Activated effector memory CD4-positive, alpha-beta T cell treated with anti-CD3 and anti-CD28 coated beads, Interleukin-2, amount 50 U/mL, for 16 hours (primary cell): ENCODE measurements at places on chromosomes 2 and 18.

DNA sequence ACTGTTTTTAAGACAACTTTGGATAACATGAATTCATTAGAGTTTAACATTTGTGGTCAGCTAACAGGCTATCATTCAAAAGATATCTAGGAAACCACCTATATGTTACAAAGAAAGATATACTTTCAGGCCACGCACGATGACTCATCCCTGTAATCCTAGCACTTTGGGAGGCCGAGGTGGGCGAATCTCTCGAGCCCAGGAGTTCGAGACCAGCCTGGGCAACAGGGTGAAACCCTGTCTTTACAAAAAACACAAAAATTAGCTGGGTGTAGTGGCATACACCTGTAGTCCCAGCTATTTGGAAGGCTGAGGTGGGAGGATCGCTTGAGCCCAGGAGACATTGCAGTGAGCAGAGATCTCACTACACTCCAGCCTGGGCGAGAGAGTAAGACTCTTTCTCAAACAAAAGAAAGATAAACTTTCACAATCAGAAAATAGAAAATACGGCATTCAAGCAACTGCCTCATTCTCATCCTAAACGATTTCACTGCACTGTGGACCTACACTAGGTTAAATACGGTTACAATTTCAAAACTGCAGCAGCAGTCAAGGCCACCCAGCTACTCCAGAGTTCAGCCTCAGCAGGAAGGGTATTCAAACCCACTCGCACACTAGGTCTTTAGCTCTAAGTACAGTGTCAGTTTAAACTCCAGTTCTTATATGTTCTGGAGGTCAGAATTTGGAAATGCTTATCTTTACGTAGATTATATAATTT lies 250.0 kb upstream of the SLC39A10 start:
- no peak for DNase-seq

- DNase-seq: peak; percentile 53
Measured at GRCh38 chr2:109218087-109218791, 89.2 kb downstream of the SH3RF3 start.

DNA sequence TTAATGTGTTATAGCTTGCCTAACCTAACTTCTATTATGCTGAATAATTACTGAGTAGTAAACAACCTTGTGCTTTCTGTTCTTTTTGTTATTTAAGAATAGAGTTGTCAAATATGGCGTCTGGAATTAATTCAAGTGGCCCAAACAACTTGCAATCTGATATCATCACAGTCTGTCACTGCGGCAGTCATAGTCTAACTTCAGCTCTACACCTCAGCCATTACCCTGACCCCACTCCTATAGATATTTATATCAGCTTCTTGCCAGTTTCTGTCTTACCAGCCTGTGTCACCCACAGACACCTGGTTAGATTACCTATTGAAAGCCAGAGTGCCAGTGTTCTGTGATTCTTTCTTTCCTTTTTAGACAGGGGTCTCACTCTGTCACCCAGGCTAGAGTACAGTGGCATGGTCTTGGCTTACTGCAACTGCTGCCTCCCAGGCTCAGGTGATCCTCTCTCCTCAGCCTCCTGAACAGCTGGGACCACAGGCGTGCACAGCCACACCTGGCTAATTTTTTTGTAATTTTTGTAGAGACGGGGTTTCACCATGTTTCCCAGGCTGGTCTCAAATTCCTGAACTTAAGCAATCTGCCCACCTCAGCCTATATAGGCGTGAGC lies 14.1 kb upstream of the KLHL41 start:
- no peak for DNase-seq

GRCh38 chr2:158835431-158835830 lies 40.3 kb downstream of the DAPL1 start:
- no peak for DNase-seq

DNA sequence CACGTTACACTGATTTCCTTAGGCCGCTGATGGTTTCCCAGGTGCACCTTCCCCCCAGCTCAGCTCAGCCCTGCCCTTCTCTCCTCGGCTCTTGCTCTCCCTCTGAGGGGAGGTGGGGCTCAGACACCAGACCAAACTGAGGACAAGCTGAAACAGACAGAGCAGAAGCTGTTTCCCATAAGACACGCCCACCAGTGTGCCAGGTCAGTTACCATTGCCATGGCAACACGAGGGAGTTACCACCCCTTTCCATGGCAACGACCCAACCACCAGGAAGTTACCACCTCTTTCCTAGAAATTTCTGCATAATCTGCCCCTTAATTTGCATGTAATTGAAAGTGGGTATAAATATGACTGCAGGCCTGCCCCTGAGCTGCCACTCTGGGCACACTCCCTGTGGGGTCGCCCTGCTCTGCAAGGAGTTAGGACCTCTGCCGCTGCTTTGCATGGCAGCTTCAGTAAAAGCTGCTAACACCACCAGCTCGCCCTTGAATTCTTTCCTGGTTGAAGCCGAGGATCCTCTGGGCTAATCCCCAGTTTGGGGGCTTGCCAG lies 120.9 kb upstream of the SMIM21 start:
- no peak for DNase-seq

GRCh38 chr2:235082578-235083338 lies 130.9 kb downstream of the SH3BP4 start:
- DNase-seq: no peak

GRCh38 chr2:10499911-10500521 lies 51.9 kb upstream of the ODC1 start:
- DNase-seq: peak; percentile 57

DNA sequence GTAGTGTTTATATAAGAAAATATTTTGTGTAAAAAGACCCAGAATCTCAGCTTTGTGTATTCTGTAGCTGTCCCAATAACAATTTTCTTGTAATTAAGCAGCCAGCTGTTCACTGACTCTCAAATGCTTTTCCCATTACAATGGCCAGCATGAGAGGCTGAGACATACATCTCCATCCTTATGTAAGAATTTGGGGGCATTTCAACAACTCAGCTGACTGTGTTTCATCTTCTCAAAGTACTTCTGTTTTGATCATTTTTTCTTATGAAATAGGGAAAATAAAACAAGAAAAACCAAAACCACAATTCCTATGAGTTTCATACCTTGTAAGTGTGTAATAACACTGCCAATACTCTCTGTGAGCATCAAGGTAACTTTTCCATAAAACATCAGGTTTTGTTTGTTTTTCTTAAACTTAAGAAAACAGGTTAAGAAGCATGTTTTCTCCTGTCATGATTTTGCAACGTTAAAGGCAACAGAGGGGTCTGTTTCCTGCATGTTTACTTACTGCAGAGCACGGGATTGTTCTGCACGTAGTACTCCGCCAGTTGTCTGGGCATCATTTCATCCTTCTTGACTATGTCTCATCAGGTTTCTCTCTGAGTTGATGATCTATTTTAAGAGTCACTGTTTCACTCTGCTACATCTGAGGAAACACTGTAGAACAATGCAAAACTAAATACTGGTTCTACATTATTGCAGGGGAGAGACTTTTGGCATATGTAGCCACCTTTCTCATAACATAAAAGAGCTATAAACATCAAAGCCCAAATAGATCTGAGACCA lies 62.9 kb upstream of the CYRIA start:
- DNase-seq: no peak

DNA sequence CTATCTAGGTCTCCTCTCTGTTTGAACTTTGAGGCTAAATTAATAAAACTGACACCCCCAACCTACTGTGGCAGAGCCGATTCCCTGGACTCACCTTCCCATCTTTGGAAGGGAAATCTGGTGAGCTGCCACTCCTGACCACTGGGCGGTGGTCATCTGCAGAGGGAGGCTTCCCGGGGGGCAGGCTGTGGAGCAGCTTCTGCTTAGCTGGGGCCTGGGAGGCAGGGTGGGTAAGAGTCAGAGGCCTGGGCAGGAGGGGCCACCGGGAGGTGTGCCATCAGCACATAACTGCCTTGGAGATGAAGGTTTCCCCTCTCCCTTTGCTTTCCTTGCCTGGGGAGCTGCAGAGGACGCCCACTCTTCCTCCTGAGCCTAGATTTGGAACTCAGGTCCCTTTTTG lies 2.3 kb upstream of the NPPC start:
- peak; percentile 48 for DNase-seq

GRCh38 chr2:218397820-218398436 lies 1.7 kb upstream of the CTDSP1 start:
- peak; percentile 84 for DNase-seq

- no peak for DNase-seq
Measured at GRCh38 chr18:62258616-62259015, 66.5 kb upstream of the TNFRSF11A start.

DNA sequence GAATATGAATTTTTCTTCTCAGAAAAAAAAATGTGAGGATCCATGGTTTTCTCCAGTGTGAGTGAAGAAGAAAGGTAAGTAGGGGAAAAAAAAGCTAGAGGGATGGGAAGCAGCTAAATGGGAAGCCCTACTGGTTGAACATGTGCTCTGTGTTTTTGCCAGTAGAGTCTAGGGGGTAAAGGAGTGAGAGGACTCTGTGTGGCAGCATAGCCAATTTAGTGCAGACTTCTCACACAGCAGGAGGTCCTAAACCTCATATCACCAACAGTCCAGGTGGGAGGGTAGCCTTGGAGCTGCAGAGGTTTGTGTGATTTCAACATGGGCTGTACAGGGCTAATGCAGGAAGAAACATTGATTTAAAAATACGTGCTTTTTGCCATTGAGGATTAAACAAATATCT lies 334.5 kb upstream of the SPHKAP start:
- DNase-seq: no peak

- DNase-seq: peak; percentile 33
Measured at GRCh38 chr18:48545757-48546321, 7.0 kb downstream of the CTIF start.

- DNase-seq: no peak
Measured at GRCh38 chr2:142741764-142742269, 135.6 kb upstream of the KYNU start.
